ENCODE measurements at places on chromosomes 13 and 19.

DNA sequence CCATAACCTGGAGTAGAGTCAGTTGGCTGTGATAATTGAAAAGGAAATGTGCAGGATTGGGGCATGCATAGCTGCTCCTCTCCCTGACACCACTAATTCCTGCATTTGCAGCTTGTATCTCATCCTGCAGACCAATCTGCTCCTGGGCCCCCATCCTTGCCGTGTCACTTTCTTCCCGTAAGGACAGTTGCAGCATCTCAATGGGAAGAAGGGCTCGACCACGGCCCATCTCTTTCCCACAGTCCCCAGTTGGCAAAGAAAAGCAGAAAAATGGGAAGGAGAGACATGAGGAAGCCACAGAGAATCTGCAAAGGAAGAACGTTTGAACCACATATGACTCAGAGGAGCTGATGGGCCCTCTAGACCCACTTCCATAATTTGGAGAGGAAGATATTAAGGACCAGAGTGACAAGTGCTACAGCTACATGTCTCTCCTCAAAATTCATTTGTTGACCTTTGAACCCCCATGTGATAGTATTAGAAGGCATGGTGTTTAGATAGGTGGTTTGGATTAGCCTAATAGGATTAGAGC is 1.8 kb upstream of the SIGLEC12 start:
- no peak for DNase-seq

- no peak for DNase-seq
Measured at GRCh38 chr19:11281356-11282049, 14.5 kb upstream of the TSPAN16 start.

DNA sequence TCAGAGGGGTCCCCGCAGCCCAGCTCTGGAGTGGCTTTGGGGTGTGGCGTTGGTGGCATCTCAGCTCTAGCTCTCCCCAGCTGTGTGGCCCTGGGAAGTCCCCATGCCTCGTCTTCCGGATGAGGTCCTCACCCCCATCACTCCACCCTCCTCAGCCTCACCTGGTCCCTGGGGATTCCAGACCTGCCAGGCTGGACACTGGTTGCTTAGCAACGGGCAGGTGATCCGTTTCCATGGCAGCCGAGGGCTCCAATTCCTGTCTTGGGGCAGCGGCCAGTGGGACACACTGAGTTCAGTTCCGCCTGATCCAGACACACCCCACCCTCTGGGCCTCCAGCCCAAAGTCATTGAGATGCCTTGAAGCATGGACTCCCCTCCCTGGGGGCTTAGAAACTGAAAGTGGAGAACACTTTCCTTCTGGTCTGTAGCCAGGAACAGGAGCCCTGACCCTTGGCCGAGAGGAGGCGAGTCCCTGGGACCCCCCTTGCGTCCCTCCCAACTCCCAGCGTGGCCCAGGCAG is 7.7 kb upstream of the MISP start:
- peak; percentile 27 for DNase-seq

DNA sequence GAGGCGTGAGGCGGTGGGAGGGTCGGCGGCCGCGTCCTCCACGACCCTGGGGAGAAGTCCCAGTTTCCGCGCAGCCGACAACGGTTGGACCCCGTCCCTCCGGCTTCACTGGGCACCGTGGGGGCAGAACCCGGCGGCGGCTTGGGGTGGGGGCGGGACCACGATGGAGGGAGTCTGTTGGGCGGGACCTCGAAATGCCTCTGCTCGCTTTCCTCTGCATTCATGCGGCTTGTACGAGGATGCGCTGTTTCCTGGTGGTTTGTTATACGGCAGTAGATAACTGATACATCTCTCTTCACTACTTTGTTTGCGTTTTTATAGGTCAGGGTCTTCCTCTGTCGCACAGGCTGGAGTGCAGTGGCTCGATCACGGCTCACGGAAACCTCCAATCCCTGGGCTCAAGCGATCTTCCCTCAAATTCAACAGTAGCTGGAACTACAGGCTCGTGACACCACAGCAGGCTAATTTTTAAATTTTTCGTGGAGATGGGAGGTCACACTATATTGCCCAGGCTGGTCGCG is 24.6 kb upstream of the ZNF846 start:
- DNase-seq, result peak; percentile 74

DNA sequence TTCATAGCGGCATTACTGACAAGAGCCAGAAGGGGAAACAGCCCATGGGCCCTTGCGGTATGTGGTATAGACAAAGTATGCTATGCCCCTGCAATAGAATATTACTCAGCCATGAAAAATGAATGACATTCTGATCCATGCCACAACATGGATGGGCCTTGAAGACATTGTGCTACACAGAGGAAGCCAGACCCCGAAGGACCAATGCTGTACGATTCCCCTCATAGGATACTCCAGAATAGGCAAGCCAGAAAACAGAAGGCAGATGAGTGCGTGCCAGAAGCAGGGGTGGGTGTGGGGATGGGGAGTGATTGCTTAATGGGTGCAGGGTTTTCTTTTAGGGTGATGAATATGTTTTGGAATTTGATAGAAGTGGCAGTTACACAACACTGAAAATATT is 342.0 kb downstream of the TEX29 start:
- DNase-seq, result no peak

- no peak for DNase-seq
Measured at GRCh38 chr13:46796129-46796514, 839 bp downstream of the ESD start.

DNA sequence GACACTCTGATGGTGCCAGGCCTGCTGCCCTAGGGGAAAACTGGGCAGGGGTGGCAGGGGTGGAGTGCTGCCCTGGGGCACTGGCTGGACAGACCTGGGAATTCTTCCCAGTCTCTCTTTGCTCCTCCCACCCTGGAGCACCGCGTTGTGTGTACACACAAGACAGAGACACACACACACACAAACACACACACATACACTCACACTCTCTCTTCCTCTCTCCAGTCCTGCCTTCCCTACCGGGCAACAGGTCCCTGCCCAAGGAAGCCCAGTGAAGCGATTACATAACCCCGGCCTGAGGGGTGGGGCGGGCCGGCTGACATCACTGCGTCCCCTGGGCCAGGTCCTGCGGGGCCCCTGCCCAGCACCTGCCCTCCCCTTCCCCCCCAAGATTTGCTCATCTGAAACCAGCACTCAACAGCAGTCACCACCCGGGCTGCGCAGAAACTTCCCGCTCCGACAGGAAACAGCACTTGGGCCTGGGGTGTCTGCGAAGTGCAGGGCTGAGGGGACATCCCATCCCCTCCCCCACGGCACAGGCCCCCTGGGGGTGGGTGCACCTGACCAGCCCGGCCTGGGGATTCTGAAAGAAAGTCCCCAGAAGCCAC is 1.2 kb downstream of the MKNK2 start:
- peak; percentile 89 for DNase-seq

DNA sequence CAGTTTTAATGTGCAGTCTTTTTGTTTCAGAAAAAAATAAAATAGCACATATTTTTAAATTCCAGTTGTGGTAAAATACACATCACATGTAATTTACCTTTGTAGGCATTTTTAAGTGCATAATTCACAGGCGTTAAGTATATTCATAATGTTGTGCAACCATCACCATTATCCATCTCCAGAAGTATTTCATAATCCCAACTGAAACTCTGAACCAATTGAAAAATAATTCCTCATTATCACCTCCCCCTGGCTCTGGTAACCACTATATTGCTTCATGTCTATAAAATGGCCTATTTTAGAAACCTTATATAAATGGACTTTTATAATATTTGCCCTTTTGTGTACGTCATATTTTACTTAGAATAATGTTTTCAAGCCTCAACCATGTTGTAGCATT is 756.5 kb upstream of the KLHL1 start:
- DNase-seq, result no peak

- no peak for DNase-seq
Measured at GRCh38 chr13:98060282-98060681, 82.6 kb upstream of the FARP1 start.

DNA sequence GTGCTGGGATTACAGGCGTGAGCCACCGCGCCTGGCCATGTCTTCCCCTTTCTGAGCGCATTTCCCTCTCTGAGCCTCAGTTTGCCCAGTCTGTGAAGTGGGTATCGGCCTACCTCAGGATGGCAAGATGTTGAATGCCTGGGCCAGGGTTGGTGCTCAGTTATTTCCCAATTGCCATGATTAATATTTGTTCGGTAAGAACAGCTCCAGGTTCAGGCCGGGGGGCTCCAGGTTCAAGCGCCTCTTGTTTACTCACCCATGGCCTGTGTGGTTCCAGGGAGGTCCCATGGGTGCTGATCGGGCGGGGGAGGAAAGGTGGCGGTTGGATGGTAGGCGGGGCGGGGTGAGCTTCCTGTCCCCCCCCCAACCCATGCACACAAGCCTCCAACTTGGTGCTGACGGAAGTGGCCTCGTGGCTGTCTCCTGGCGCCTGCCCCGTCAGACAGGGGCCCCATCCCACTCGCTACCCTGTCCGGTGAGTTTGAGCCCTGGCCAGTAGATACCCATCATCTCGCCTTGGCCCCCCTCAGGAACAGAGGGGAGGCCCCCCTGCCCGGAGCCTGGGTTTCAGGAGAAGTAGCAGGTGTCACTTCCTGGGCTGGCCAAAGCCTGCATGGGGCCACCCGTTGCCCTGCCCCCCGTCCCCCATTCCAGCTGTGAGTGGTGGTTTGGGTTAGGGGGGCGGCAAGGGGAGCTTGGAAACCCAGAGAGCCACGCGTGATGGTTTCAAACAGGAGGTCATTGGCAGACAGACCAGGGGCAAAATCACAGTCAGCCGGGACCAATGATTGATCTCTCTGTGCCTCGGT is at the start of gene FCHO1:
Gene FCHO1, plus strand, starts transcription at position 375 of the 809 bp plus-strand sequence. CDS start 3,688 bp downstream, outside the sequence.
- DNase-seq, result peak; percentile 89

- no peak for DNase-seq
Measured at GRCh38 chr19:32988724-32989123, 16.7 kb downstream of the FAAP24 start.

DNA sequence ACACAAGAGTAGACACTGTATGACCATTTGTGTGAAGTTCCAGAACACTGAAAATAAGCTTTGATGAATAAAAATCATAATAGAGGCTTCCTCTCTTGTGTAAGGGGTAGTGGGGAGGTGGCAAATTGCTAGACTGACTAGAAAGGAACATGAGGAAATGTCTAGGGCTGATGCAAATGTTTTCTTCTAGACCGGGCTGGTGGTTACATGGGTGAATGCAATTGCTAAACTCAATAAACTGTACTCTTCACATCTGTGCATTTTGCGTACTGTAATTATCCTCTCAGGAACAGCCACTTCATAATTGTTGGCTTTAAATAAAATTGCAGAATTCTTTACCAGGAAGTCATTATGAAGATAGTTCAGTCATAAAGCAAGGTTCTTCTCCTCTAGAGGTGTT is 5.2 kb upstream of the KBTBD7 start:
- DNase-seq, result peak; percentile 30

- DNase-seq, result no peak
Measured at GRCh38 chr13:63163903-63164302, 1748.3 kb upstream of the PCDH20 start.

DNA sequence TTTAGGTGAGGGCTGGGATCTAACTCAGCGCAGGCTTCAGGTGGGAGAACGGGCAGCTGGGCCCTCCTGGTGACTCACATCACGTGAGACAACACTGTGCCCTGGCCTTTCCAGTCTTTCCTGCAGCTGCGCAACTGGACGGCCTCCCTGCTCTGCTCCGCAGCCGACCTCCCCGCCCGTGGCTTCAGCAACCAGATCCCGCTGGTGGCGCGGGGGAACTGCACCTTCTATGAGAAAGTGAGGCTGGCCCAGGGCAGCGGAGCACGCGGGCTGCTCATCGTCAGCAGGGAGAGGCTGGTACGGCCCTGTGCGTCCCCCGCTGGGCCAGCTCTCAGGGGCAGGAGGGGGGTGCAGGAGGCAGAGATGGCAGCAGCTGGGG is 8.8 kb downstream of the SPPL2B start:
- no peak for DNase-seq

GRCh38 chr13:99361197-99361596 is 54.0 kb upstream of the GPR183 start:
- no peak for DNase-seq

- no peak for DNase-seq
Measured at GRCh38 chr13:21008026-21008425, 53.4 kb downstream of the LATS2 start.

DNA sequence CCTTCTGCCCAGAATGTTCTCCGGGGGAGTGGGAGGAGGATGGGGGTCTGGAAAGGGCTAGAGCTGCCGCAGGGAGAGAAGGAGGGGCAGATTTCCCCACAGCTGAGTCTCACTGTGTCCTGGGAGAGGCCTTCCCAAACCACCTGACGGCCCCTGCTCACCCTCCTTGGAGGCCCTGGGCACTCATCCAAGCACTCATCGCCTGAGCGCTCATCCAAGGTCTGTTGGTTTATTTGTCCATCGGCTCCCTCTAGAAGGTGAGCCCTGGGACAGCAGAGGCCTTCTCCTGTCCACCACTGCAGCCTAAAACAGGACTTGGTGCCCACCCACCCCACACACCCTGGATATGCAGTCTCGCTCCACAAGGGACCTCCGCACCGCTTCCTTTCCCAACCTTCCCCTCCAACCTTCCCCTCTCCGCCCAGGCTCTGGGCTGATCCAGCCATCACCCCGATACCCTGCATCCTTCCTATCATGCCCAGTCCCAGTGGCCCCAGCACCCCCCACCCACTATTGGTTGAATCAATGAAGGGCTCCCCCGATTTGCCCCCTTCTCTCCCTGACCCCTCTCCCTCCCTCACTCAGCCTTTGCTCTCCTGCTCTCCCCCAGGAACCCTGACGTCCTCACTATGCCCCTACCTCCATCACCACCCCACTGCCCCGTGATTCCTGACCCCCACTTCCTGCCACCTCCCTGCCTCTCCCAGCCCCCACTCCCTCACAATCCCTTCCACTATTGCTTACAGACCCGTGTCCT is 1.7 kb downstream of the UBXN6 start:
- no peak for DNase-seq

GRCh38 chr13:54004026-54004699 is 975.5 kb downstream of the OLFM4 start:
- no peak for DNase-seq

GRCh38 chr13:72820898-72821279 is 39.0 kb downstream of the PIBF1 start:
- no peak for DNase-seq

DNA sequence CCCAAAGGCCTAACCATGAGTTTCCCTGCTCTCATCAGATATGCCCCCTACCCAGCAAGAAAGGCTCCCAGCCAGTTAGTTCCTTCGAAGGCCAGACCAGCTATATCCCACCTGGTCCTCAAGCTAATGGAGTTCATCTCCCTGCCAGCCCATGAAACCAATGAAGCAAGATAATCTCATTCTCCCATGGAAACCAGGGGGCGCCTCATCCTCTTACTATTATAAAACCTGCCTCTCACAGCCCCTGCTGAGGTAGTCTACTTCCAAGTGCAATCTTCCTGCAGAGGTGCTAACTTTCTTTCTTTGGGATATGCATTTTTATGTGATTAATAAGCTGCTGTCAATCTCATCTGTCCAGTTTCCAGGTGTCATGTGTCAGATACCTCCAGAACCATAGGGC is 34.0 kb upstream of the ZNF573 start:
- DNase-seq, result no peak

- DNase-seq, result peak; percentile 34
Measured at GRCh38 chr19:10858204-10858828, 10.1 kb downstream of the C19orf38 start.

GRCh38 chr19:37329686-37330085 is 41.2 kb upstream of the ZNF527 start:
- DNase-seq, result no peak

- DNase-seq, result no peak
Measured at GRCh38 chr13:29125191-29125933, 305.2 kb downstream of the MTUS2 start.

GRCh38 chr19:44939668-44940067 is 2.4 kb upstream of the APOC4 start:
- no peak for DNase-seq

- no peak for DNase-seq
Measured at GRCh38 chr19:58544591-58545285, 874 bp downstream of the TRIM28 start.

GRCh38 chr13:40466272-40466671 is 200.2 kb downstream of the FOXO1 start:
- DNase-seq, result no peak

All from CD4-positive, alpha-beta T cell treated with Interleukin-15 for 1 hour (primary cell).